ENCODE measurements at places on chromosomes 16 and 17.

DNA sequence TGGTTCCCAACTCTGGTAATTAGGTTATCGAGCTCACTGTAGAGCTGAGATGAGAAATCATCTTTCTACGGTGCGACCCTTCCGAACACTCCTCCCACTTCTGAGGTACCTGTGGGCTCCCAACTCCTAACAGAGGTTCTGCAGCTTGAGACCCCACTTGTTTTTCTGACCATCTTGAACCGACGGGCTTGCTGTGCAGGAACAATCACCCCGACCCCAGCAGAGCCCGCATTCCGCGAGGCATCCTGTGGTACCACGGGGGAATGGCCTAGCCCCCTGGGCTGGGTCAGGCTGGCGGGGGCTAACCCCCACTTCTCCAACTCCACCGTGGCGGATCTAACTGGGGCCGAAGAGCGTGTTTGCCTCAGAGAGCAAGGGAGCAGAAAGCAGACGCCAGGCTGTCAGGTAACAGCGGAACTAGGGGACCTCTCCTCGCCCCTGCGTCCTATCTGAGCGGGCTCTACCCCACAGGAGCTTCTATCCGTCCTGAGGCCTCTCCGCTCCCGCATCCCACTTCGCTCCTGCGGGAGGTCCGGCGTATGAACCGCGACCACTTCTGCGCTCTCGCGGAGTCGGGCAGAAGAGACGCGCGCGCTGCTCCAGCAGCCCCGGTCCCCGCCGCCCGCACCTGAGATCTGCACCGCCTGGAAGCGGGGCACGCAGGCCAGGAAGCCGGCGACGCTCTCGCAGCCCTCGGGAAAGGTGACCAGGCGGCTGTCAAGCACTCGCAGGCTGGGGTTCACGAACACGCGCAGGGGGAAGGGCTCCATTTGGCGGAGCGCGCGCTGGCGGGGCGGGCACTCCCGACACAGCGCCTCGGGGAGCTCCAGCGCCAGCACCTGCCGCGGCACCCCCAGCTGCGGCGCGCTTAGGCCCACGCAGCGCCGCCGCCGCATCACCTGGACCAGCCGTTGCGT lies 761 bp downstream of the PDF start:
- DNase-seq, result no peak

DNA sequence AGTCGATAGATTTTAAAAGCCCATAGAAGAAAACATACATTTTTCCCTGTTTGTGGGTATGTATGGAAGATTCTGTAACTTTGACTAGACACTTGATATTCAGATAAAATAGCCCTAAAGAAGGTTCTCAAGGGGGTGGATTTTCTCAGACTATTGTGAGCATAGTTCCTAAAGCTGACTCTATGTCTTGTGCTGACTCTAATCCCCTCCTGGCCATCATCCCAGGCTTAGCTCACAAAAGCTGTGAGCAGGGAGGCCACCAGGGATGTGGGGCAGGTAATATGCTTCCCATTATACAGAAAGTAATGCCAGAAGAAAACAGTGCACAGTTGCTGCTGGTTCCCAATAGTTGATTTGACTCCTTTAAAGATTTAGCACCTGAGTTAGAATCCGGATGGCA lies 32.0 kb downstream of the CDH13 start:
- no peak for DNase-seq

DNA sequence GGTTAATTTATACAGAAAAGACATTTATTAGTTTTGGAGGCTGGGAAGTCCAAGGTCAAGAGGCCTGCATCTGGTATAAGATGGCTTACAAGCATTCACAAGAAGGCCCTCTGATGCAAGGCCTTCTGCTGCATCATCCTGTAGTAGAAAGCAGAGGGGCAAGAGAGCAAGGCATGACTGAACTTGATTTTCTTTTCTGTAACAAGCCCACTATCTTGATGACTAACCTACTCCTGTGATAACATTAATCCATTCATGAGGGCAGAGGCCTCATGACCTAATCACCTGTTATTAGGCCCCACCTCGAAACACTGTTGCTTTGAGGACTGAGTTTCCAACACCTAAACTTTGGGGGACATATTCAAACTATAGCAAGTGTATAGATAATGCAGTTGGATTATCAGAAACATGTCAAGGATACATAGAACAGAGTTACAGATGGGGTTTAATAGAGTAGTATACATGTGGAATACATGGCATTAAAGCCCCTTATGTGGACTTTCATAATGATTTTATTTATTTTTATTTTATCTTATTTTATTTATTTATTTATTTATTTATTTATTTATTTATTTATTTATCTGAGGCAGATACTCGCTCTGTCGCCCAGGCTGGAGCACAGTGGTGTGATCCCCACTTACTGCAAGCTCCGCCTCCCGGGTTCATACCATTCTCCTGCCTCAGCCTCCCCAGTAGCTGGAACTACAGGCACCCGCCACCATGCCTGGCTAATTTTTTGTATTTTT lies 88.2 kb downstream of the CHD9 start:
- no peak for DNase-seq

- DNase-seq, result no peak
Observed at GRCh38 chr17:4134721-4135120, 8.1 kb downstream of the ZZEF1 start.

All from stimulated activated naive B cell treated with anti-CD40 and anti-IgM and Interleukin-4, amounts not matched to agents 10 μg/mL and 1 μg/mL and 100 μg/mL, for 72 hours (primary cell).